Central memory CD4-positive, alpha-beta T cell (primary cell): ENCODE measurements at places on chromosomes 5 and 9.

- no peak for DNase-seq
Observed at GRCh38 chr5:138978080-138978479, 102.9 kb upstream of the LRRTM2 start.

DNA sequence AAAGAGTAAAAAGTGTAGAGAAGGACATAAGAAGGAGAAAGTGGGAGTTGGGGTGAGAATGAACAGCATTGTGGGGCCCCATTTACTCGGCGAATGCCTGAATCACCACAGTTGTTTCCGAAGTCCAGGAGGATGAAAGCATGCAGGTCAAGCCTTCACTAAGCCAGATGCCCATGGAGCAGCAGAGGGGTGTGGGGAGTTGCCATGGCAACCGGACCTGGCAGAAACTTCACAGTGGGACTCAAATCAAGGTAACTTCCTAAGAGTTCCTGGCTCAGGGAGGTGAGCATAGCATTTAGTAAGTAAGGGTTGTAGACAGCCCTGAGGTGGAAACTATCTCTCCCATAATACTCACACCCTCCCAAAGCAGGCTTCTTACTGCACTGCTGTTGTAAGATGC lies 357.1 kb downstream of the TRIM32 start:
- DNase-seq: no peak

- DNase-seq: no peak
Observed at GRCh38 chr9:73050887-73051550, 98.2 kb upstream of the ALDH1A1 start.

DNA sequence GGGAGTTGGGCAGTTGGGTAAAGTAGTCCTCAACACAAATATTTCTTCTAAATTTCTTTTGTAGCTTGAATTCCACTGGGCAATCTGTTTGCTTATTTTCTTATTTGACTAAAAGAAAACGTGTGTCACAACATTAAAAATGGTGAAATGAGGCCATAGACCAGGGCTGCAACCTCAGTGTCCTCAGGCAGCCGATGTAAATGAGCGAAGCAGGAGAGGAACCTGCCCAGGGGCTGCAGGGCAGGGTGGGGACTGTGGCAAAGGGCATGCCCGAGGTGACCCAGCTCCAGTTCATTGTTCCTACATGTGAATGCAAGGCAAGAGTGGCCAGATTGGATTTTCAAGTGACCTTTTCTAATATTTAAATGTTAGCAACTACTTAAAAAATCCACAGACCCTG lies 74.7 kb downstream of the TENT4A start:
- DNase-seq: no peak

DNA sequence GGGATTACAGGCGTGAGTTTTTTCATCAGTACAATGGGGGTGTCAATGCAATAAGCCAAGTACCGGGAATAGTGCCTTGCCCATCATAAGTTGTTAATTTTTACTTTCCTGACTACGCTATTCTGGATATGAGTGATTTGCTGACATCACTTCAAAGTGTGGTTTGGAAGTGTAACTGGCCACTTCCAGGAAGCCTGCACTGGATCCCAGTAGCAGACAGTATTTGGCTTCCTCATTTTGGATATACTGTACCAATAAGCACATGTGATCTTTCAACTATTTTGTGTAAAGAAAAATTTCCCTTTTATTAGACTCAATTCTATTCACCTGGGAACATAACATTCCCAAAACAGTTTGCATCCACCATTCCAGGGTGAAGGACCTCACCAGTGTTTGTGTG lies 417.7 kb upstream of the KLF4 start:
- DNase-seq: no peak

DNA sequence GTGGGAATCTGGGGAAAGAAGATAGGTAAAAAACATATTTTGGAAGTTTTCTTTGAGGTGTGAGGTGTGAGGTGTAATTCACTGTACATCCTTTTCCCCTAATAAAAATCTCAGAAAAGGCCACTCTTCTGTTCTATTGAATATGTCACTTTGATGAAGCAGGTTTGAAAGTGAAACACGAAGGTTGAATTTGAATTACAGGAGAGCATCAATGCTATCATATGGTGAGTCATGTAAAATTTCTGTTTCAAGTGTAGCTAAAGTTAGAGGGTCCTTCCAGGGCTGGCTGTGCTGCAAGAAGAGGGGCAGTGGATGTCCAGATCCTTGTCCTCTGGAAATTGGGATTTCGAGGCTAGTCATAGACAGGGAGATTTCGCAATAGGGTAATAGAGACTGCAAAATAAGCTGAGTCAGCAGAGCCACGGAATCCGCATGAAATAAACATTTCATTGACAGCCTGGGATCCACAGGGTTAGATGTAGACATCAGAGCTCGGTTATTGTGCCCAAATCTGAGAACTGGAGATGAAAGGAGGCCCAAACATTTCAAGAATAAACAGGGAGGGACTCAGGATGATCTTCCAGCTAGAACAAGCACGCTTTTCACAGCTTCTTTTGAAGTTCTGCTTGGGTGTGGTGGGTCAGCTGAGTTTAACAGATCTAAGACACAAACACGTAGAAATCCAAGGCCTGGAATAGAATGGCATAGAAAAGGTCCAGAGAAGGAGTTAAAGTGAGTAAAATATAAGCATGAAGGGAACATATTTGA lies 194.4 kb upstream of the CDKN2B start:
- DNase-seq: no peak

DNA sequence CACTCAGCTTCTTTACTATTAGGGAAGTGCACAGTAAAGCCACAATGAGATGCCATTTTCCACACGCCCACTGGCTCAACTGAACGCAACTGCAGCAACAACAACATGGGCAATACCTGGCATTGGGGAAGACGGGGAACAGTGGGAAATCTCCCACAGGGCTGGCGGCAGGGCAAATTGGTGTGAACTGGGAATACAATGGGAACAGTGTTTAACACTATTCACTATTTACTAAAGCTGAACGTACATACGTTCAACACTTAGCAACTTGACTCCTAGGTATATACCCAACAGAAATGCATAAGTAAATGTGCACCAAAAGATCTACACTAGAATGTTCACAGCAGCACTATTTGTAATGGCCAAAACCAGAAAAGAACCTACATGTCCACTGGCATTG lies 14.1 kb downstream of the ZER1 start:
- no peak for DNase-seq

GRCh38 chr5:54785729-54786591 lies 199.4 kb downstream of the ESM1 start:
- DNase-seq: no peak

DNA sequence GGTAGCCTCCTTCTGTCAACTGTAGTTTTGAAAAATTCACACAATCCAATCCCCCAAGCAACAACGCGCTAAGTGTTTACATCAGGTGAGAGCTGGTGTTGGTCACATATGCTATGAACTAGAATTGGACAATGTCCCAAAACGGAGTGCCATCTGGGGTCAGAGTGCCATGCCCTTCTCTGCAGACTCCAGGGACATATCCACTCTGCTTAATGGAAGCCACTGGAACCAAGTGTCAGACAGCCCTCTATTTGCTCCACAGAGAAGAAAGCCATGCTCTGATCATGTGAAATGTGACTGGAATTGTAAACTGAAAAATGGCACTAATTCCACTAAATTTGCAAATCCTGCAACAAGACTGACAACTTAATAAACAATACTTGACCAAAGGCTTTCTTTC lies 12.2 kb downstream of the ABCA1 start:
- no peak for DNase-seq

GRCh38 chr9:32004431-32005076 lies 379.9 kb upstream of the ACO1 start:
- no peak for DNase-seq

GRCh38 chr9:87063246-87063645 lies 115.9 kb upstream of the GAS1 start:
- DNase-seq: no peak

DNA sequence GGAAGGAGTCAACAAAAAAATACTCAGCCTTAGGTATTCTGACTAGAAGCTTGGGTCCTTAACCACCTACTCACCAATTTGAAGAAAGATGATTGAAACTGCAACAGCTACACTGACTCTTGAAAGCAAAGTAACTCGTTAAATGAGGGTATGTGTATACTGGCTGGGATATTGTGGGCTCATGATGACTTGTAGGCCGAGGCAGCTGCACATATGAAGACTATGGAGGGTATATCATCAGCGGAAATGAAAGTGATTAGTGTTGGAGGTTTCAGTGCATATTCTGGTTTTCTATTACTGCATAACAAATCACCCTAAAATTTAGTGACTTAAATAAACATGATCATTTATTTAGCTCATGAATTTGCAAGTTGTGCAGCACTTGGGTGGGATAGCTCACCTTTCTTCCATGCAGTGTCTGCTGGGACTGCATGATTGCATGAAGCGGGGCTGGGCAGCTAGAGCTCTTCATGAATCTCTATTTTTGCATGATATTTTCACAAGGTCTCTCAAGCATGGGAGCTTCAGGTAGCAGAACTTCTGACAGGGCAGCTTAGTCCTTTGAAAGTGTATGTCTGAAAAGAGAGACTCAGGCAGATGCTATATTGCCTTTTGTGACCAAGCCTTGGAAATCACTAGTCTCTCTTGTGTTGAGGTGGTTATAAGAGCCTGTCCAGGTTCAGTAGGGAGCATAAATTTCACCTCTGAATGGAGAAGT lies 96.1 kb upstream of the CDKN2B start:
- DNase-seq: no peak

- no peak for DNase-seq
Observed at GRCh38 chr5:144333336-144333920, 162.8 kb downstream of the KCTD16 start.
